Thyroid gland (tissue), 4 donors: ENCODE measurements at places on chromosomes 1 and 21. TPM values are rescaled to one million over a fixed set of nuclear protein-coding genes. Genes with fewer than 3 reads are reported as not detected.
A peak's percentile ranks its signal among the peaks of the same experiment; 100 is the strongest.

DNA sequence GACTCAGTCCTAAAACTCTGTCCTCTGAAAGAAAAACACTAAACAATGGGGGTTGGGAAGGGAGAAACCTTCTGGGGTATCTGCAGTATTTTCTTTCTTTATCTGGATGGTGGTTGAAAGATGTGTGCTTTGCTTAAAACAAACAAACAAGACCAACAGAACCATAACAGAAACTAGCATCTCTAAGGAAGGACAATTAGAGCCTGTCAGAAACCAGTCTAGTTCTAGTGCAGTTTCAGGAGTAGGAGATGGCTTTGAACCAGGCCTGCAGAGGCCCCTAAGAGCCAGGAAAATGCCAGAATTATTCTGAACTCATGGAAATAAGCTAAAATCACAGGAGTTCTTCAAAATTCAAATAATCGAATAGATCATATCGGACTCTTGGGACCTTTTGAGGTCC lies 18.5 kb downstream of the ILDR2 start:
- DNase-seq: no peak
- no peaks in the 10 kb centered on the region for H3K27me3 ChIP-seq
- H3K4me3 ChIP-seq: no peak overlapping the region
- H3K36me3 ChIP-seq: no peaks in the 10 kb centered on the region

- H3K4me1 ChIP-seq: no peaks in the 10 kb centered on the region
- no peaks in the 10 kb centered on the region for H3K36me3 ChIP-seq
- no peak within 1 kb of the TSS for H3K4me3 ChIP-seq
- H3K27ac ChIP-seq: no peak within 1 kb of the TSS
- no peak for DNase-seq
- no peaks in the 10 kb centered on the region for H3K27me3 ChIP-seq
Measured at GRCh38 chr1:169733924-169734323, at the start of gene SELE. Gene SELE, minus strand, starts transcription at chr1:169734079. Its CDS starts 467 bp downstream, at chr1:169733612.

GRCh38 chr1:46065405-46065804 lies 67.0 kb downstream of the PIK3R3 start:
- no peaks in the 10 kb centered on the region for H3K36me3 ChIP-seq
- no peaks in the 10 kb centered on the region for H3K27me3 ChIP-seq
- DNase-seq: no peak
- no peak overlapping the region for H3K4me3 ChIP-seq

- H3K27me3 ChIP-seq: no peaks in the 10 kb centered on the region
- peaks cover 18% of the 10 kb centered on the region for H3K4me1 ChIP-seq
- H3K4me3 ChIP-seq: no peak overlapping the region
- H3K27ac ChIP-seq: peak overlapping the region; percentile 78
- DNase-seq: peak; percentile 92
Measured at GRCh38 chr1:150259758-150260669, 2.4 kb downstream of the CA14 start.

- no peaks in the 10 kb centered on the region for H3K4me1 ChIP-seq
- no peak overlapping the region for H3K4me3 ChIP-seq
- H3K27me3 ChIP-seq: no peaks in the 10 kb centered on the region
Measured at GRCh38 chr21:41668686-41669532, 97.9 kb downstream of the RIPK4 start.

- no peak for DNase-seq
- H3K27me3 ChIP-seq: no peaks in the 10 kb centered on the region
- no peaks in the 10 kb centered on the region for H3K36me3 ChIP-seq
- H3K27ac ChIP-seq: no peak overlapping the region
- H3K4me1 ChIP-seq: no peaks in the 10 kb centered on the region
Measured at GRCh38 chr1:215488850-215489249, 78.3 kb upstream of the KCTD3 start.

GRCh38 chr1:183002267-183002666 lies 21.0 kb upstream of the LAMC1 start:
- H3K36me3 ChIP-seq: no peaks in the 10 kb centered on the region
- peaks cover 15% of the 10 kb centered on the region for H3K4me1 ChIP-seq
- no peak overlapping the region for H3K4me3 ChIP-seq
- DNase-seq: no peak
- peak overlapping the region; percentile 11 for H3K27ac ChIP-seq

- DNase-seq: peak; percentile 36
- H3K4me1 ChIP-seq: peaks cover 51% of the 10 kb centered on the region
- peak overlapping the region; percentile 83 for H3K4me3 ChIP-seq
- H3K27me3 ChIP-seq: no peaks in the 10 kb centered on the region
- no peaks in the 10 kb centered on the region for H3K36me3 ChIP-seq
Measured at GRCh38 chr1:208243527-208243966, 637 bp downstream of the PLXNA2 start.

GRCh38 chr1:219959540-219960203 lies 31.3 kb upstream of the SLC30A10 start:
- no peak overlapping the region for H3K4me3 ChIP-seq
- no peaks in the 10 kb centered on the region for H3K27me3 ChIP-seq
- no peak overlapping the region for H3K27ac ChIP-seq

GRCh38 chr1:14517841-14518180 lies 80.7 kb upstream of the KAZN start:
- no peaks in the 10 kb centered on the region for H3K27me3 ChIP-seq
- no peak overlapping the region for H3K4me3 ChIP-seq
- H3K4me1 ChIP-seq: no peaks in the 10 kb centered on the region
- H3K36me3 ChIP-seq: no peaks in the 10 kb centered on the region

GRCh38 chr1:205907794-205908193 lies 35.5 kb downstream of the SLC26A9 start:
- DNase-seq: no peak
- H3K36me3 ChIP-seq: no peaks in the 10 kb centered on the region
- H3K27me3 ChIP-seq: no peaks in the 10 kb centered on the region
- no peak overlapping the region for H3K4me3 ChIP-seq
- no peaks in the 10 kb centered on the region for H3K4me1 ChIP-seq
- no peak overlapping the region for H3K27ac ChIP-seq

DNA sequence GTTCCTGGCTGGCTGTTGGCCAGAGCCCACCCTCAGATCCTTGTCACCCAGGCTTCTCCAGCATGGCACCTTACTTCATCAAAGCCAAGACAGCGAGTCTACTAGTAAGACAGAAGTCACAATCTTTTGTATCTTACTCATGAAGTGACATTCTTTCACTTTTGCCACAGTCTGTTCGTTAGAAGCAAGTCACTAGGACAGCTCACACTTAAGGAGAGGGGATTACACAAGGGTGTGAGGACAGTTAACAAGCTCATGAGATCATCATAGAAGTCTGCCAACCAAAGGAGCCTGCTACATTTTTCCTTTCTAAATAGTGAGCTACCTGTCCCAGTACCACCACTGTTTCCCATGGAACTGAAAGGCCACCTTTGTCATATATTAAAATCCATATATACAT lies 61.5 kb downstream of the PACC1 start:
- H3K4me3 ChIP-seq: no peak overlapping the region
- peaks cover 14% of the 10 kb centered on the region for H3K36me3 ChIP-seq
- H3K27ac ChIP-seq: no peak overlapping the region
- no peak for DNase-seq
- H3K4me1 ChIP-seq: no peaks in the 10 kb centered on the region
- H3K27me3 ChIP-seq: no peaks in the 10 kb centered on the region

GRCh38 chr1:116929961-116930592 lies 20.4 kb downstream of the PTGFRN start:
- no peaks in the 10 kb centered on the region for H3K27me3 ChIP-seq
- no peak for DNase-seq
- H3K36me3 ChIP-seq: no peaks in the 10 kb centered on the region
- no peak overlapping the region for H3K27ac ChIP-seq

- H3K4me3 ChIP-seq: no peak overlapping the region
- no peaks in the 10 kb centered on the region for H3K36me3 ChIP-seq
- no peaks in the 10 kb centered on the region for H3K27me3 ChIP-seq
Measured at GRCh38 chr21:26766826-26767325, 78.3 kb downstream of the ADAMTS1 start.

DNA sequence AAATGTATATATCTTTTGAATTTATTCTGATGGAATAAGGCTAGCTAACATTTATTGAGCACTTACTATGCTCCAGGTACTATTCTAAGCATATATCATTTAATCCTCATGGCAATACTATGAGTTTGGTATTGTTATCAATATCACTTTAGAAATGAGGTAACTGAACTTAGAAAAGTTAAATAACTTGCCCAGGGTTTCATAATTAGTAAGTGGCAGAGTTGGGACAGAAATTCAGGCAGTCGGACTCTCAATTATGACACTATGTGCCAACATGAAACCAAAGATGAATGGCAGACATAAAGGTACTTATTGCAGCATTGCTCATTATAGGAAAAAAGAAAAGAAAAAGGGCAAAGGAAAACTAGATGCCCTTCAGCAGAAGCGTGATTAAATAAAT lies 48.2 kb downstream of the RAB3GAP2 start:
- H3K36me3 ChIP-seq: no peaks in the 10 kb centered on the region
- no peak overlapping the region for H3K4me3 ChIP-seq
- peaks cover 15% of the 10 kb centered on the region for H3K4me1 ChIP-seq
- no peaks in the 10 kb centered on the region for H3K27me3 ChIP-seq

DNA sequence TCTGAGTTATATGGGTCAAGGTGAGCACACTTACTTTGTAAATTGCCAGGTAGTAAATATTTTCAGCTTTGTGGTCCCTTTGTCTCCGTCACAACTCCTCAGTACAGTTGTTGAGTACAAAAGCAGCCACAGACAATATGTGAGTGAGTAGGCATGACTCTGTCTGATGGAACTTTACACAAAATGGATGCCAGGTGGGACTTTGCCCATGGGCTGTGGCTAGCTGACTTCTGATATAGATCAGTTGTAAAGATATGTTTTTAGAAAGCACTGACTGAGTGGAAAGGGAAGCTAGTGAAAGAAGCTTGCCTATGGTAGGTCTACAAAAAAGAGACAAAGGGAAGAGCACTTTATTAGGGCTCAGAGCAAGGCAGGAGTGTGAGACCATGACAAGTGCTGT lies 23.1 kb upstream of the IGSF5 start:
- no peak for DNase-seq
- H3K4me3 ChIP-seq: no peak overlapping the region
- no peak overlapping the region for H3K27ac ChIP-seq
- H3K4me1 ChIP-seq: no peaks in the 10 kb centered on the region

DNA sequence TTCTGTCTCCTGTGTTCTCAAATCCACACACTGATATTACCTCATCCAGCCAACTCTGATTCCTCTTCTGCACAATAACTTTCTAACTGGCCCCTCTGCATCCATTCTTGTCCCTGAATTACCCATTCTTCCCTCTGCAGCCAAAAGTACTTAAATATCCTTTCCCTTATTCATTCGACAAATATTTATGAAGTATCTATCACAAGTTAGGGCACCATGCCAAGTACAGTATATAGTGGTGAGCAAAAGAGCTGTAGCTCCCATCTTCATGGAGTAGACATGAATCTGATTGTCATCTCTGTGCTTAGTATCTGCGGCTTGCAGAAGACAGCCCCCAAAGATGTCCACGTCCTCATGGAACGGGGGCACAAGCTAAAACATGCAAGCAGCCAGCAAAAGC lies 316.8 kb downstream of the SETD4 start:
- H3K36me3 ChIP-seq: no peaks in the 10 kb centered on the region
- no peak overlapping the region for H3K27ac ChIP-seq
- H3K4me3 ChIP-seq: no peak overlapping the region
- H3K27me3 ChIP-seq: no peaks in the 10 kb centered on the region

DNA sequence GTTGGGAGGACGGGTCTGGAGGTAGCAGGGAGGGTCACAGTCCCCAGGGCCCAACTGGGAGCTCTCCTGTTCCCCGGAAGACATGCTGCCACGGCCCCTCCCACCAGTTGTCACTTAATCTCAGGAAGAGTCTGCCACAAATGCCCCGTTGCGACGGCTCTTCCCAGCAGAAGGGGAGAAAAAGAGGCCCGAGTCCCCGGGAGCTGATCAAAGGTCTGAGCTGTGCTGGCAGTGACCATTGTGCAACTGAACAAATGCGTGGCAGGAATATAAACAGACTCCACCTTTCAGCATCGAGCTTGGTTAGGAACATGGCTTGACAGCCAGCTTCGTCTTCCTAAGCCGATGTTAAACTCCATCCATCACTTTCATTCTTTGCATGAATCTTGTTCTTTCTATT lies 27.8 kb upstream of the ZBTB21 start:
- no peak for DNase-seq
- peaks cover 13% of the 10 kb centered on the region for H3K4me1 ChIP-seq
- no peaks in the 10 kb centered on the region for H3K27me3 ChIP-seq
- H3K4me3 ChIP-seq: no peak overlapping the region
- no peaks in the 10 kb centered on the region for H3K36me3 ChIP-seq

DNA sequence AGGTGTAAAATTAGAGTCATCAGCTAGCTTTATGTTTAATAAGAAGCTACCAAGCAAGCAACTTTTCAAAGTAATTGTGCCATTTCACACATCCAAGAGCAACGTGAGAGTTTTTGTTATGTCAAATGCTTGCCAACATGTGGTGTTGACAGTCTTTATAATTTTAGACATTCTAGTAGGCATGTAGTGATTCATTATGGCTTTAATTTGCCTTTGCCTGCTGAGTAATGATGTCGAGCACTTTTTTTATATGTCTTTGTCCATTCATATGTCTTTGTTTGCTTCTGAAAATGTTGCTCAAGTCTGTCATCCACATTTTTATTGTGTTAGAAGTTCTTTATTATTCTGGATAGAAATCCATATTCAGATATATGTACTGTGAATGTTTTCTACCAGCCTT lies 21.4 kb upstream of the CHIT1 start:
- H3K27me3 ChIP-seq: no peaks in the 10 kb centered on the region
- DNase-seq: no peak
- H3K36me3 ChIP-seq: no peaks in the 10 kb centered on the region
- H3K4me1 ChIP-seq: no peaks in the 10 kb centered on the region
- H3K4me3 ChIP-seq: no peak overlapping the region
- no peak overlapping the region for H3K27ac ChIP-seq

- H3K36me3 ChIP-seq: no peaks in the 10 kb centered on the region
- no peaks in the 10 kb centered on the region for H3K4me1 ChIP-seq
- no peak for DNase-seq
- no peaks in the 10 kb centered on the region for H3K27me3 ChIP-seq
- H3K27ac ChIP-seq: no peak overlapping the region
Measured at GRCh38 chr1:211091867-211092266, 42.1 kb downstream of the KCNH1 start.

GRCh38 chr1:26754086-26754874 lies 33.5 kb upstream of the PIGV start:
- peak overlapping the region; percentile 8 for H3K27ac ChIP-seq
- peaks cover 31% of the 10 kb centered on the region for H3K4me1 ChIP-seq
- DNase-seq: no peak
- H3K4me3 ChIP-seq: no peak overlapping the region

- peaks cover 9% of the 10 kb centered on the region for H3K4me1 ChIP-seq
- H3K27ac ChIP-seq: no peak overlapping the region
- H3K27me3 ChIP-seq: no peaks in the 10 kb centered on the region
- peaks cover 22% of the 10 kb centered on the region for H3K36me3 ChIP-seq
Measured at GRCh38 chr1:15918962-15919715, 56.8 kb downstream of the ZBTB17 start.

Gene GNAT2
- total RNA-seq: not detected

Gene LIX1L
- total RNA-seq: 21.3 TPM

Gene CELA3A
- total RNA-seq: not detected

Gene LCE2B
- not detected for total RNA-seq

Gene EXTL2
- total RNA-seq: 17.2 TPM

Gene CLDN8
- total RNA-seq: 46.4 TPM
